ENCODE measurements at places on chromosomes 7 and 10.

- DNase-seq = no peak
Measured at GRCh38 chr7:67950321-67951083, 953.9 kb downstream of the TYW1 start.

DNA sequence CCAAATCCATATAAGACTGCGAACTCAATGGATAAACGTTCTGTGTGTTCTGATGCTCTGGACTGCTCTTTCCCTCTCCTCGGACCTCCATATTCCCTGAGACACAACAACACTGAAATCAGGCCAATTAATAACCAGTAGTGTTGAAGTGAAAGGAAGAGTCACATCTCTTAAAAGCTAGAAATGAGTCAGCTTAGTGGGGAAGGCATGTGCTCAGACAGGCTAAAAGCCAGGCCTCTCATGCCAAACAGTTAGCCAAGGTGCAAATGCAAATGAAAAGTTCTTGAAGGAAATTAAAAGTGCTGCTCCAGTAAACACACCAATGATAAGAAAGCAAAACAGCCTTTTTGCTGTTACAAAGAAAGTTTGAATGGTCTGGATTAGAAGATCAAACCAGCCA lies 29.3 kb downstream of the TNS3 start:
- DNase-seq = no peak

DNA sequence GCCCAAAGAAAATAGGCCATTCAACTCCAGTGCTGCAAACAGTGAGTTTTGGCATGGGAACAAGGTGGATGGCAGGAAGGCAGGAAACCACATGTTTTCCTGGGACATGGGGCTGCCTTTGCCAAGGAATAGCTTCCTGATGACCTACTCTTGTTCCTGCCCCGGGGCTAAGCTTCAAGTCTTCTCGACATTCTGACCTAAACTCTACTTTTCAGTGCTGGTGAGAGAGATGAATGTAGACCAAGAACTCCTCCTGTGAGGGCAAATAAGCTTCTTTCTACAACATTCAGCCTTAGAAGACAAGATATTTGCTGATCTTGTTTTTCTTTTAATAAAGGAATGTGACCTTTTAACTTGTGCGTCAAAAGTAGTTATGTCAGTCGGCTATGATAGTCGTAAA lies 199.0 kb downstream of the GPR37 start:
- no peak for DNase-seq

GRCh38 chr10:64036321-64036930 lies 515.2 kb downstream of the REEP3 start:
- no peak for DNase-seq

- DNase-seq = no peak
Measured at GRCh38 chr10:107548301-107548700, 383.8 kb upstream of the SORCS1 start.

Data from stimulated activated CD4-positive, alpha-beta T cell treated with anti-CD3 and anti-CD28 coated beads, Interleukin-4, amount 100 ng/mL, for 1 hour (primary cell).